ENCODE measurements at places on chromosomes 4 and X. TPM values are rescaled to one million over a fixed set of nuclear protein-coding genes. Genes with fewer than 3 reads are reported as not detected.
A peak's percentile ranks its signal among the peaks of the same experiment; 100 is the strongest.

- H3K4me1 ChIP-seq, result peaks cover 5% of the 10 kb centered on the region
- no peak overlapping the region for H3K27ac ChIP-seq
- peaks cover 20% of the 10 kb centered on the region for H3K27me3 ChIP-seq
- no peaks in the 10 kb centered on the region for H3K36me3 ChIP-seq
- no peak overlapping the region for H3K4me3 ChIP-seq
- no peak for DNase-seq
These were observed 334.8 kb upstream of the KLF3 start for GRCh38 chr4:38328989-38329729.

- no peaks in the 10 kb centered on the region for H3K27me3 ChIP-seq
- peak overlapping the region; percentile 93 for H3K27ac ChIP-seq
- DNase-seq, result peak; percentile 51
These were observed 83.9 kb upstream of the SPANXB1 start for GRCh38 chrX:140918398-140919038.

GRCh38 chr4:157929486-157929885, 243.3 kb downstream of the GASK1B start:
- H3K27ac ChIP-seq, result no peak overlapping the region
- no peak overlapping the region for H3K4me3 ChIP-seq
- H3K4me1 ChIP-seq, result no peaks in the 10 kb centered on the region
- DNase-seq, result no peak
- H3K27me3 ChIP-seq, result no peaks in the 10 kb centered on the region

- no peak overlapping the region for H3K27ac ChIP-seq
- peaks cover 3% of the 10 kb centered on the region for H3K36me3 ChIP-seq
- no peak overlapping the region for H3K4me3 ChIP-seq
- DNase-seq, result no peak
These were observed 89.8 kb downstream of the PAPSS1 start for GRCh38 chr4:107630185-107630705.

Gene PF4V1
- total RNA-seq, result not detected

GRCh38 chr4:134326866-134327265, 125.3 kb upstream of the PABPC4L start:
- no peak for DNase-seq
- H3K36me3 ChIP-seq, result no peaks in the 10 kb centered on the region
- H3K27me3 ChIP-seq, result no peaks in the 10 kb centered on the region

- H3K4me3 ChIP-seq, result no peak overlapping the region
- H3K27me3 ChIP-seq, result no peaks in the 10 kb centered on the region
- no peak for DNase-seq
- H3K36me3 ChIP-seq, result no peaks in the 10 kb centered on the region
- H3K4me1 ChIP-seq, result no peaks in the 10 kb centered on the region
These were observed 1163.0 kb downstream of the RAPGEF2 start for GRCh38 chr4:160265836-160266235.

DNA sequence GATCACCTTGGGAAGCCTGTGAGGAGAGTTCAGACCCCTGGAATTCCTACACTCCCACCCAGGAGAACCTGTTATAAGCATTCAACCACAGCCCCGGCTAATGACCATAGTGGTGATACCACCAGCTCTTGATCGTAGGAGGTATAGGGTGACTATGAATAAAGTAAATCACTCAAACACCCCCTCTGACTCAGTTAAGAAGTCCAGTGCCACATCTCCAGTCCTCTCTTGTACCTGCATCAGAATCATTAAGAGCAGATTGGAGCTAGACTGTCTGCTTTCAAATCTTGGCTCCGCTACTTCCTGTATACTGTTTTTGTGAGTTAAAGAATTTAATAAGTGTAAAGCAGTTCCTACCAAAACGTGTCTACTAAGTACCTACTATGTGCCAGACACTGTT, 565.1 kb upstream of the DIPK2B start:
- peaks cover 62% of the 10 kb centered on the region for H3K36me3 ChIP-seq
- peaks cover 50% of the 10 kb centered on the region for H3K4me1 ChIP-seq
- DNase-seq, result no peak
- peak overlapping the region; percentile 38 for H3K27ac ChIP-seq

- H3K27ac ChIP-seq, result no peak overlapping the region
- DNase-seq, result no peak
- H3K36me3 ChIP-seq, result peaks cover 34% of the 10 kb centered on the region
These were observed 10.8 kb downstream of the LARP7 start for GRCh38 chr4:112647785-112648184.

Gene RS1
- not detected for total RNA-seq

Gene INTS6L
- 29.0 TPM for total RNA-seq

DNA sequence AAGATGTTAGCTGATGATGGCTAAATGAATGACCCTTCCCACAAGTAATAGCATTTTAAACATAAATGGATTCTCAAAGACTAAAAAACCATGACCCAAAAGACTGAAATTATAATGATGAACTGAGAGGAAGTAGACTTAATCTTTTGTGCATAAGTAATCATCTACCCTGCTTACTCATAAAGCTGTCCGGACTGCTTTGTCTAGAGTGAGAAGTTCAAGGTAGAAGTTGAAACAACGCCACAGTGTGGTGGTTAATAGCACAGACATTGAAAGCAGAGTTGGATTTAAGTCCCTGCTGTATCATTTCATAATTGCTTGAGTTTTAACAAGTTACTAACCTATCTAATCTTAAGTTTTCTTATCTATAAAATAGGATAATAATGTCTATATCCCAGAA, 346.6 kb downstream of the CENPC start:
- no peaks in the 10 kb centered on the region for H3K4me1 ChIP-seq
- H3K36me3 ChIP-seq, result no peaks in the 10 kb centered on the region
- no peak overlapping the region for H3K4me3 ChIP-seq
- no peak overlapping the region for H3K27ac ChIP-seq
- no peak for DNase-seq

- H3K4me3 ChIP-seq, result no peak overlapping the region
- no peak for DNase-seq
- no peak overlapping the region for H3K27ac ChIP-seq
- no peaks in the 10 kb centered on the region for H3K36me3 ChIP-seq
These were observed 732.6 kb upstream of the LCORL start for GRCh38 chr4:18754180-18754579.

GRCh38 chr4:54085284-54085683, 14.7 kb upstream of the GSX2 start:
- no peaks in the 10 kb centered on the region for H3K36me3 ChIP-seq
- H3K4me3 ChIP-seq, result no peak overlapping the region
- H3K4me1 ChIP-seq, result no peaks in the 10 kb centered on the region

DNA sequence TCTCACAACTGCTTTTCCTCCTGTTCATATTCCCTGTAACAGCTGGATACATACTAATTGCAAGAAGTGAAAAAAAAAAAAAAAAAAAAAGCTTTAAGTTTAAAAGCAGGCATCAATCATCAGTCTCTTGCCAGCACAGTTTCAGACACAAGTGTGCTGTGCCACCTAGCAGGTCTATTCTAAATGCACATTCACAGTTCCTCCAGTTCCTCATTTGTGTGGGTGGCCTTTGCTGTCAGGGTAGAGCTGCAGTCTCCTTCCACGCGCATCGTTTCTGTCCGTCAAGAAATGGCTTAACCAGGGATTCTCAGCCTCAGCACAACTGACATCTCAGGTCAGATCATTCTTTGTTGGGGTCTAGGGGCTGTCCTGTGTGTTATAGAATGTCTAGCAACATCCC, 61.6 kb downstream of the SCML1 start:
- no peaks in the 10 kb centered on the region for H3K36me3 ChIP-seq
- DNase-seq, result no peak
- no peak overlapping the region for H3K4me3 ChIP-seq

Gene PRICKLE3
- total RNA-seq, result 19.0 TPM

Gene KLF8
- 13.1 TPM for total RNA-seq

Gene CT45A2
- total RNA-seq, result not detected

Gene FSTL5
- not detected for total RNA-seq

- no peaks in the 10 kb centered on the region for H3K36me3 ChIP-seq
- H3K27ac ChIP-seq, result no peak overlapping the region
- no peak overlapping the region for H3K4me3 ChIP-seq
These were observed 15.8 kb upstream of the KLF8 start for GRCh38 chrX:56216332-56216731.

GRCh38 chr4:113699772-113700171, 61.8 kb downstream of the CAMK2D start:
- no peak for DNase-seq
- no peaks in the 10 kb centered on the region for H3K4me1 ChIP-seq
- H3K4me3 ChIP-seq, result no peak overlapping the region

Gene ABLIM2
- not detected for total RNA-seq

DNA sequence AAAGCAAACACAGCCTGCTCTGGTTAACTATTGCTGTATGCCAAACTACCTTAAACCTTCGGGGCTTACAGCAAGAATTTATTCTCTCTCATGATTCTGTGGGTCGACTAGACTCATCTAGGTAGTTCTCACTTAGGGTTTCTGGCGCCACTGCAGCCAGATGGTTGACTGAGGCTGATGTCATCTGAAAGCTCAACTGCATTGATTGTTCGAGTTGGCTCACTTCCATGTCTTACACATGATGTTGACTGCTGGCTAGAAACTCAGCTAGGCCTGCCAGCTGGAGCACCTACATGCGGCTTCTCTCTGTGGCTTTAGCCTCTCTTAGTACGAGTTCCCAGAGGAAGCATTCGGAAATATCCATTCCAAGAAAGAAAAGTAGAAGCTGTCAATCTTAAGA, 103.2 kb downstream of the SRPX start:
- H3K27ac ChIP-seq, result no peak overlapping the region
- H3K27me3 ChIP-seq, result no peaks in the 10 kb centered on the region
- no peak overlapping the region for H3K4me3 ChIP-seq
- no peak for DNase-seq

- DNase-seq, result no peak
- H3K4me3 ChIP-seq, result peak overlapping the region; percentile 33
- H3K4me1 ChIP-seq, result peaks cover 29% of the 10 kb centered on the region
- H3K36me3 ChIP-seq, result no peaks in the 10 kb centered on the region
- H3K27me3 ChIP-seq, result no peaks in the 10 kb centered on the region
These were observed 95.3 kb upstream of the EGFL6 start for GRCh38 chrX:13474164-13474516.

DNA sequence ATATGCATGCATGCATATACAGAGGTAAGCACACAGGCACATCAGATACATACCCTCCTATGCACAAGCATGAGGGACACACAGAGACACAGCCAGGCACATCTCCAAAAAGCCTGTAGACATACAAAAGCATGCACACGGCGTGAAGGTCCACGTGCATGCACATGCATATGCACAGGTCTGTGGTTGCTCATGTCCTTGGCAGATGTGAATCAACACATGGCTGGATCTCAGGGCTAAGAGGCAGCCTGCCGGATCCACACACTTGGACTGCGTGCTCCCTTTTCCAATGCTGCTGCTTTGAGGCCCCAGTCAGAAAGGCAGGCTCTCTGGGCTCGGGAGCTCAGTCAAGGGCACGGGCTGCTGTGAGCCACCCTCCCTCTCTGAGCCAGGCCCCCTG, 3.6 kb downstream of the STARD8 start:
- no peaks in the 10 kb centered on the region for H3K4me1 ChIP-seq
- H3K4me3 ChIP-seq, result no peak overlapping the region
- DNase-seq, result no peak
- H3K36me3 ChIP-seq, result no peaks in the 10 kb centered on the region
- no peak overlapping the region for H3K27ac ChIP-seq
- peaks cover 5% of the 10 kb centered on the region for H3K27me3 ChIP-seq

DNA sequence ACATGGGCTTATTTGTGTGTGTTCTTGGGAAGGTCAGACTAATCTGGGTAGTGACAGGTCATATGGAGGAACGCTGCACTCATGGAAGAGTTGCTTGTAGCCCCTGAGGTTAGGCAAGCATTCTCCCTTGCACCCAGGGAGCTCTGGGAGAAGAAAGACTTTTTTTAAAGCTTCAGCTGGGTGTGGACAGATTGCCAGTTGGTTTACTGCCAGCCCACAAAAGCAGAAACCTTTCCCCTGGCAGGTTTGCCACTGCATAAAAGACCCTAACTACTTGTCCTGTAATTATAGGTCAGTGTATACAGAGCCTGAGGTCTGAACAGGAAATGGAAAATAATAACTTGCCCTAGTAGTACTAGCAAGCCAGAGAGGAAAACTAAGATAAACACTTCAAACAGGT, 7.4 kb upstream of the NFKB1 start:
- H3K27ac ChIP-seq, result no peak overlapping the region
- peaks cover 4% of the 10 kb centered on the region for H3K4me1 ChIP-seq
- H3K36me3 ChIP-seq, result peaks cover 2% of the 10 kb centered on the region
- DNase-seq, result no peak

DNA sequence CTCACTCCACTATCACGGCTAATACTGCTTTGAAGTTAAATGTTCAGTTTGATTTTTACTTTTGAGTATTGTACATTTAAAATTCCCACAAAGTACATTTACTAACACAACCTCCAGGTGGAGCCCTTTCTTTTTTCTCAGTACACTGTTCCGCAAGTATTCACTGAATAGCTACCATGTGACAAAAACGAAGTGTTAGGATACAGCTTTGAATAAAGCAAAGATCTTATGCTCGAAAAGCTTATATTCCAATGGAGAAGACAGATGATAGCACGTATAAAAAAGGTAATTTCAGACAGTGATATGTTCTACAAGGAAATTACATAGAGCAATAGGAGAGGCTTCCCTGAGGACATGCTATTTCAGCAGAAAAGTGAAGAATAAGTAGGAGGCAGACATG, 60.7 kb upstream of the ABCG2 start:
- peaks cover 5% of the 10 kb centered on the region for H3K4me1 ChIP-seq
- H3K27me3 ChIP-seq, result peaks cover 11% of the 10 kb centered on the region
- no peak overlapping the region for H3K27ac ChIP-seq
- H3K36me3 ChIP-seq, result peaks cover 4% of the 10 kb centered on the region
- H3K4me3 ChIP-seq, result no peak overlapping the region
- DNase-seq, result no peak

DNA sequence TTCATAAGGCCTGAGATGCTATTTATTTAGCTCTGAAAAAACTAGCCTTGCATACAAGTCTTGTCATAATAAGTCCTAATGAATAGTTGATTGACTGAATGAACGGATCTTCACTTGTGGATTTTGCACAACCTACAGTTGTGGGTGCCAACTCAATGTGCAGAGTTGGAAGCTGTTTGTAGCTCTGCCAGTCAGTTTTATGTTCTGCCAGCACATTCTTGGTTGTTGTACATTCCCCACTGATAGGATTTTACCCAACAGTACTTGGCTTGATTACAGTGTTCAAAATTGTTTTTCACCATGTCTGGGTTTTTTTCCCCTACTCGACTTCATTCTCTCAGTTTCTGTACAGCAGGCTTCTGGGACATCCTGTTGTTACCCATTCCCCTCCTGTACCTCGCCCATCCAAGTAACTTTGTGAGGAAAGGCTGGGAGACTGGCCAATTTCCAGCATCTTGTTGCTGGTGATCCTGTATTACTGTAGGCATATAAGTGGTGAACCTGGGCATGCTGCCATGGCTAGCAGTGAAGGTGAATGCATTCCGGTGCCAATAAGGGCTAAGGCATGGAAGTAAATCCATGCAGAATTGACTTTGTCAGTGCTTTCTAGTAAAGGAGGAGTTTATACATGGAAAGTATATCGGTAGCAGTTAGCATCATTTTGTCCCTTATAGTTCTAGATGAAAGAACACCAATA, 22.8 kb downstream of the IL1RAPL1 start:
- DNase-seq, result no peak
- no peaks in the 10 kb centered on the region for H3K4me1 ChIP-seq
- no peak overlapping the region for H3K4me3 ChIP-seq
- no peaks in the 10 kb centered on the region for H3K27me3 ChIP-seq

GRCh38 chrX:73851014-73852009, 288.3 kb downstream of the CHIC1 start:
- no peak for DNase-seq
- H3K4me1 ChIP-seq, result no peaks in the 10 kb centered on the region
- H3K27me3 ChIP-seq, result no peaks in the 10 kb centered on the region
- H3K27ac ChIP-seq, result no peak overlapping the region
